Right cardiac atrium (tissue), 5 donors: ENCODE measurements at places on chromosomes 1 and 21. TPM values are rescaled to one million over a fixed set of nuclear protein-coding genes. Genes with fewer than 3 reads are reported as not detected.

The INSRR gene
- 0.07 TPM for polyA plus RNA-seq

The C1orf87 gene
- not detected for polyA plus RNA-seq

The TINAGL1 gene
- 186 TPM for polyA plus RNA-seq

The SLC2A5 gene
- 2.2 TPM for polyA plus RNA-seq

The PLPPR4 gene
- polyA plus RNA-seq, result 0.29 TPM

The PEX11B gene
- 22.8 TPM for polyA plus RNA-seq

The CTSS gene
- 8.7 TPM for polyA plus RNA-seq

The SPRR1B gene
- polyA plus RNA-seq, result not detected

The CFHR1 gene
- polyA plus RNA-seq, result 0.09 TPM

The TENT5C gene
- polyA plus RNA-seq, result 9.5 TPM
